Activated T-cell treated with anti-CD3 and anti-CD28 coated beads, Interleukin-2, amount 50 U/mL, for 4 hours (primary cell): ENCODE measurements at places on chromosomes 12 and 14.

GRCh38 chr12:92124689-92125029, 21.0 kb downstream of the BTG1 start:
- no peak for DNase-seq

GRCh38 chr14:33857650-33858049, 93.2 kb downstream of the EGLN3 start:
- DNase-seq, result no peak

- no peak for DNase-seq
These were observed 1.8 kb downstream of the IGF1 start for GRCh38 chr12:102478405-102479098.

DNA sequence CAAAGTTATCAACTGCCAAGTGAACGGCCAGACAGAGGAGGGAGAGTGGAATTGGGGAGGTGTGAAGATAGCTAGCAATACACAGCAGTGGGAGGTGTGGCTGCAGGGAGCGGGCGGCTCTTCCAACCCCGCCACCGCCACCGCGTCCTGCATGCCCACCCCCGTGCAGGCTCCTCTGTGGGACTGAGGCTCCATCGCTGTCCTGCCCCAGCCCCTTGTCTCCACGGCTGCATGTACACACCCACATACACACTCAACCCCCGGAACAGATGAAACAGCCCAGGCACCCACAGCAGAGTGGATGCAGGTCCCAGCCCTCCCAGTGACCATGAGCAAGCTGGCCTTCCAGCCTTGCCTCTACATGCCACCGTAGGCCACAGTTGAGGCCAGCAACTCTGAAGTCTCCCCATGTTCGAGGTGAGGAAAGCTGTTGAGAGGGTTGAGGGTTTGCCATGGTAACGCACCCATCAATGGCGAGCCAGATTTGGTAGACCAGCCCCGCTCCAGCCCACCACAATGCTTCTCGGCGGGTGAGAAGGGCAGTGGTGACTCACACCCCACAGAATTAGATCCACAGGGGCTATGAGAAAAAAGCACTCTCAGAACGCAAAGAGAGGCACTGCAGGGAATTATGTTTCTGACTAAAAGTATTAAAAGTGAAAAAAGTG, 39.3 kb downstream of the PITPNM2 start:
- no peak for DNase-seq

DNA sequence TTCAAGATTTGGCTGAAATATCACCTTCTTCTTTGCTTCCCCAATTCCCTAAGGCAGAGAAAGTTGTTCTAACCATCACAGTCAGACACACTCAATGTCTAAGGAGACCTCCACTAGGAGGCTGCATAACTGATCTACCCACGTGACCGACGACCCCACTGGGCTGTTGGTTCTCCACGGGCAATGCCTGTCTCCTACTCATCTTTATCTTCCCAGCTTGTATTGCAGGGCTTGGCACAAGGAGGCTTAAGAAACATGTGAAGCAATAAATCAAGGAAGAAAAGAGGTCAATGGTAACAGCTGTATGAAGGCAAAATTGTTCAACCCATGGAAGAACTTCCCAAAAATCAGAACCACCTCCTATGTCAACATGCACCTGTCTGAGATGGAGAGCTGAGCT, 27.1 kb downstream of the NT5DC3 start:
- DNase-seq, result no peak

DNA sequence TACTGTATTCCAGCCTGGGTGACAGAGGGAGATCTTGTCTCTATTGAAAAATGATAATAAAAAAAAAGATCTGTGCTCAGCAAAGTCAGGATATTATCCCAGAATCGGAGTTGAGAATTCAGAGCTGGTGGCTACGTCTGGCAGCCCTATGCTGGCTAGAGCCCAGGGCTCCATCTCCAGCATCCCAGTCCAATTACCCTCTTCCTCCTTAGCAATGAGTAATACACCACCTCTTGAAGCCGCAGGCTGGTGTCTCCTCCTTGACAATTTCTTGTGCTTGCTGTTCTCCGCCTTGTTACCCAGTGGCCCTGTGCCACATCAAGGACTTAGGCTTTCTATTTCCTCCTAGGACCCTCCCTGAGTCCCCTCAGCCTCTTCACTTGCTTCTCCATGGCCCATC, 38.4 kb upstream of the DDX11 start:
- no peak for DNase-seq

DNA sequence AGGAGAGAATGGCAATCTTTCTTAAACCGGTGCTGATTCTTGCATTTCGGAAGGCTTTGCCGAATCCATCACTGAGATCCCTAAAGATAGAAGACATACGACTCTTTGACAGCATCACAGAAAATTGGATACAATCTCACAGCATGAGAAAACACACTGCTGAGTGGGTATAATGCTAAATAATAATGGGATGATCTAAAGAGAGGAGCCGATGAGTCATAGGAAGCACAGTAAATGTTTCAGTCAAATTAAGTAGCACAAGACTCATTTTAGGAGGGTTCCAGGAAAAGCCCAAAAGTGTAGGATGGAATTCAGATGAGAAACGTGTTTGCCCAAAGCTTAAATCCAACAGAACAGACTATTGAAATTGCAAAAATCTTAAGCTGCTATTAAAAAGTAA, 81.7 kb downstream of the CPNE8 start:
- DNase-seq, result no peak

GRCh38 chr14:24130717-24131548, 474 bp downstream of the FITM1 start:
- no peak for DNase-seq

DNA sequence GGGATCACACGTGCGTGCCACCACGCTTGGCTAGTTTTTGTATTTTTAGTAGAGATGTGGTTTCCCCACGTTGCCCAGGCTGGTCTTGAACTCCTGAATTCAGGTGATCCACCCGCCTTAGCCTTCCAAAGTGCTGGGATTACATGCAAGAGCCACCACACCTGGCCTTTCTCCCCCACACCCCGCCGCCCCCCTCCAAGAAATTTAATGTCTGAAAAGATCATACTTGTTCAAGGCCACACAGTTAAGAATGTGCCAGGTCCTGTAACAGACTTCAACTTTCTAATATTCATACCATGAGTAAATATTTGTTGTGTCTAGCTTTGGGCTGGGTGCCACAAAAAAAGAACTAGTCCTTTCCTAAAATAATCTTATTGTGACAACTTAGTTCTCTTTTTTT, 9.1 kb downstream of the GATC start:
- DNase-seq, result no peak

GRCh38 chr12:8629486-8630033, 16.9 kb upstream of the AICDA start:
- DNase-seq, result no peak

GRCh38 chr14:52253503-52253902, 14.0 kb upstream of the PTGDR start:
- no peak for DNase-seq

- no peak for DNase-seq
These were observed 21.8 kb upstream of the RTRAF start for GRCh38 chr14:51967521-51967920.

DNA sequence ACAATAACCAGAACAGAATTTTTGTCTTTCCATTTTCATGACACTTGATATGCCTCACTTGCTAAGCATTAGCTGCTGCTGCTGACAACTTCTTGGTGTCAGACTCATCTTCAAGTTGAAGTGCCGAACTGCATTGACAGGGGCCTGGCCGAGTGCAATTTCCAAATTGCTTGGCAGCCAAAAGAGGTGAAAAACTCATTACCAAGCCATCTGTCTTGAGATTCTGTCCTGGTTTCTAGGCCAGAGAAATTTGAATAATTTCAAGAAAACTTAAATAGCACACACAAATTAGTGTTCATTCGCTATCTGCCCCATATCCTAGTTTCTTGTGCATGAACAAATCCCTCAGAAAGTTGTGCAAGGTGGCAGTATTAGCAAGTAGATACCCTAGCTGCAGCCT, 165.3 kb upstream of the RASSF8 start:
- no peak for DNase-seq

DNA sequence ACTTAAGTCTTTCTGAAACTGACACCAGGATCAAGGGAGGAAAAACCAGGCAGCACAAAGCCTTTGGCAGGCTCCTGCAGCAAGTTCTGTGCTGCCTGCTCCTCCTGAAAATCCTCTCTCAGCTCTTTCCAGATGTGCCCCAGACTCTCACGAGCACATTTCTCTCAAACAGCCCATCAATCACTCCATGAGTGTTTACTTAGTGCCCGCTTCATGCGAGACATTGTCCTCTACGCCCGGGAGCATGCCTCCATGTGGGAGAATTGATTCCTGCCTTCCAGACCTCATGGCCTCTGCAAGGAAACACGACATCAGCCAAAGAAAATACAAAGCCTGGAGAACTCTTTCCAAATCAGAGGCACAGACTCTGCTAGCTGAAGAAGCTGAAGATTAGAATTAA, 46.5 kb upstream of the TSPAN11 start:
- DNase-seq, result no peak

DNA sequence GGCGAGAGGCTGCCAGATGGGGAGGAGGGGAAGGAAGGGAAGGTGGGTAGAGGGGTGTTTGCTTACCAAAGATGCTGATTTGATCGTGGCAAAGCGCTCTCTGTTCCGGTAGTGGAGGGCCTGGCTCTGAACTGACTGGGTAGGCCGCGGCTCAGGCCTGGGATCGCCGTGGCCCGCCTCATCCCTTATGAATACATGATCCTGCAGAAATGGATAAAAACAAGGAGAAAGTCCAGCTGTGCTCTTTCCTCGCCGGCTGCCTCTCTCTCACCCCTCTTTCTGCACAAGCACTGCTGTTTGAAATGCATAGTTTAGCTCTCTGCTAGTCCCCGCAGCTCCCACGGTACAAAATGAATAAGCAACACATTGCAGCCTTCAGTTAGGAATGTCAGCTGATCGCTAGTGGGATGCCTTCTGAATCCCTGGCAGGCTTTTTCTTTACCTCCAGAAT, 53.8 kb downstream of the PEBP1 start:
- DNase-seq, result no peak

DNA sequence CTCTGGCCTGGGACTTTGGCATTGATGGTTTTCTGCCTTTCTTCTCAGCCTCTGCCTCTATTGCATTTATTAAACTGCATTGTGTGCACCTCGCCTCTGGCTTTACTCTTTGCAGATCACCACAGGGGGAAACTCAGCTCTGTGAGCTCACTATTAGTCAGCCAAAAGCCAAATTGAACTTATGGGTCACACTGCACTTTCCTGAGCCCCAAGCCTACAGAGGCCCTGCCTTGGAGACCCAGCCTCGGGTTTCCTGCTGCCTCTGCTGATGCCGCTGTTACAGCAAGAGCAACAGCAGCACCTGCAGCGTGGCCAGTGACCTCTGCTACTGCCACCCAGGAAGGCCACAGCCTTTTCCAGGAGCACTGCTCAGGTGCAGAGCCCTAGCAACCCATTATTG, 122.5 kb downstream of the DAD1 start:
- DNase-seq, result no peak

- no peak for DNase-seq
These were observed 840 bp downstream of the MRPL52 start for GRCh38 chr14:22830443-22831010.

DNA sequence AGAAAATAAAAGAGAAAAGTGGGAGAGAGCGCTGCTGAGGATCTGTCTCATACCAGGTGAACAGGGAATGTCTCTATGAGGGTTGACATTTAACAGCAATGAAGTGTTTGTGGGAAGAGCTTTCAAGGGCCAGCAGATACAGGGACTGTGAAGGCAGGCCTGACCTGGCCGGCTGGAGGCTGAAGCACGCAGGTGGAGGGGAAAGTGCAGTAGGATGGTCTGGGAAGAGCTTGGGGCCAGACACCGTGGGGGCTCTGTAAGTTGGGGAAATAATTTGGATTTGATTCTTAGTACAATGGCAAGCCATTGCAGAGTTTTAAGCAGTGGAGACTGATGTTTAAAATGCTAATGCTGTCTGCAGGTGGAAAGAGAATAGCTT, 23.8 kb upstream of the DHRS2 start:
- no peak for DNase-seq

GRCh38 chr12:91055976-91056375, 1.8 kb downstream of the KERA start:
- DNase-seq, result no peak

DNA sequence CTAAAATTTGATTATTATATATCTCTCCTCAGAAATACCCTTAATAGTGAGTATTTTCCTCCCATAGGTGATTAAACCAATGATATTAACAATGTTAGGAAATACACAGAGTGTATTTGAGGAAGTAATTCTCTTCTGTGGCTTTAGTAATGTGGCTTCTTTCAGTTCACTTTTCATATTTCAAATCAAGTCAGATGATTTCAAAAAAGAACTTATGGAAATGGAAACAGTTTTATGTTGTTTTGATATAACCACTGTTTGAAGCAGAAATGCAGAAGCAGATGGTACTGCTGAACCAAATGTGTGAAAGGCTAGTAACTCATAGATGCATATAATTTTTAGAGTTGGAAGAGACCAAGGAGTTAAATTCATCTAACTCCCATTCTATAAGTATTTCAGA, 1.9 kb upstream of the GPR33 start:
- DNase-seq, result no peak

DNA sequence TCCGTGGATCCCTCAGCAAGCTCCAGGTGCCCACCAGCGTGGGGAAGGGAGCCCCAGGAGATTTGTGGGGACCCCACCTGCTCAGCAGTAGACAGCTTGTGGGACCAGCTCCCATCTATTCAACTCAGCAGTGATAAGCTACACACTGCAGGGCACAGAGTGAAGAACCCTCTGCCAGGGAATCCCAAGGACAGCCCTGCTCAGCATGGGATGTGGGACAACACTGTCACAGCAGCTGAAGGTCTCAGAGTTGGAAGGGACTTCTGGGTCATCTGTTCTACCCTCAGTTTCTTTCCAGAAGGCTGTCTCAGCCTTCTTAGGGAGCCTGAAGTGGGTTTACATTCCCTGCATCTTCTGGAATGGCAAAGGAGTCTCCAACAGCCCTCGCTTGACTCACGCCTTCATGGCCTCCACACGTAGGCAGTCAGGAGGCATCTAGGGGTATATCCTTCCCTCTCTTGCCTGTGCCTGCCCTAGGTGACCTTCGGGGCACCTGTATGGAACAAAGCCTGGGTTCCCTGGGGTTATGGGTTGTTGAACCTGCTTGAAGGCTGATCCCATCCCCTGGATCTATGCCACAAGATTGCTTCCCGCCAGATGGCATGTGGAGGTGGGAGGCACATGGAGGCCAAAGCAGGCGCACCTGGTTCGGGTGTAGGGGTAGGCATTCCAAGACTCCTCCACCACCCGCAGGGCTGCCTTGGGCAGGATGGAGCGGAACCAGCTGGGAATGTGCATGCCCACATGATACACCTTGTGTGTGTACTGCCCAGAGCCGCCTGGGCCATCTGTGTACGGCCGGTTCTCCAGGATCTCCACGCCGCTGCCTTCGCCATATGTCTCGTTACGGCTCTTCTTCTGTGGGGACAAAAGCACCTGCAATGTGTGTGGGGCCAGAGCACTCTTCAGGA, 33.0 kb downstream of the ARL6IP4 start:
- DNase-seq, result no peak

DNA sequence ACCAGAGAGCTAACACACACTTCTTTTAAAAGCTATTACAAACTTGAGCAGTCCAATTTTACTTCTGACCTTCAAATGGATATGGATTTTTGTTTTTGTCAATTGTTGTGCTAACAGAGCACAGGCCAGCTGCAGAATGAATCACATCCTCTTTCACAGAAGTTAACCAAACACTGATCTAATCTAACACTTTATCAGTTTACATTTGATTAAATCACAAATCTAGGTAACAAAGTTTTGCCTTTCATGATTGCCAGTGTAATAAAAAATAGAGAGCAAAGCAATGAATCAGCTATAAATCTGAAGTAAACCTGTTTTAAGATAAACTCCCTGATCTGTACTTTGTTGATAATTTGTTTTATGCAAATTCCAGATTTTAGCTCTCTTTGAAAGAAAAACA, 273.1 kb upstream of the RGS6 start:
- DNase-seq, result no peak
